Ovary (tissue), 10 donors: ENCODE measurements at places on chromosomes 12 and 14.

DNA sequence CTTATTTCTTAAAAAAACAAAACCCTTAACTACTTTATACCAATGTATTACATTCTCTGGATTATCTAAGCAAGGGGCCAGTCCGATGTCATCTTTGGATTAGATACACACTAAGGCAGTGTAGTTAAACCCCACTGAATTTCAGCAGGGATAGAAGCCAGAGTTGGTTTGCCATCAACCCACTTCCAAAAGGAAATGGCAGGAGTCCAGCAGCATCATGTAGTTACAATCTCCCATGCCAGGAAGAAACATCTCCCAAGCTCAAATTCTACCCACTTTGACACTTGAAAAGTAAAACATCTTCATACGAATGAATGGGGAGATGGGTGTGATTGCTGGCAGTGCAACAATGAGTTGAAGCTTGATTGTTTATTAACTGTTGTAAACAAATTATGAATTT lies 203.5 kb upstream of the PLXNC1 start:
- no peak for DNase-seq

DNA sequence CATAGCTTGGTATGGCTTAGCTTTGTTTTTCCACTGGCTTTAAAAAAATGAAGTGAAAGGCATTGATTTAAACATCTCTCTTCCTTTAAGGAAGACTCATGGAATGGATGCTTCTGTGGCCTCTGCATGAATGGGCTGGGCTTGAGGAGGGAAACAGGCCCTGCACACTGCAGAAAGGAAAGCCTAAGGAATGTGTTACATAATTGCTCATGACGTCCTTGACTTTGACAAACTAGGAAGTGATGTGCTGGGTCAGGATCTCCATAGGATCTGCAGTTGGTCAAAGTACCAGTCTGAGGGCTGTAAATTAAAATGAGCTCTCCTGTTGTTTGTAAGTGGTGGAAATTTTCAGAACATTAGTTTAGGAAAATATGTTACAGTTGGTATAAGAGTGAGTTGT lies 12.7 kb downstream of the SAMD4A start:
- DNase-seq = no peak

- DNase-seq = no peak
Observed at GRCh38 chr12:92654929-92655328, 47.9 kb upstream of the PLEKHG7 start.

DNA sequence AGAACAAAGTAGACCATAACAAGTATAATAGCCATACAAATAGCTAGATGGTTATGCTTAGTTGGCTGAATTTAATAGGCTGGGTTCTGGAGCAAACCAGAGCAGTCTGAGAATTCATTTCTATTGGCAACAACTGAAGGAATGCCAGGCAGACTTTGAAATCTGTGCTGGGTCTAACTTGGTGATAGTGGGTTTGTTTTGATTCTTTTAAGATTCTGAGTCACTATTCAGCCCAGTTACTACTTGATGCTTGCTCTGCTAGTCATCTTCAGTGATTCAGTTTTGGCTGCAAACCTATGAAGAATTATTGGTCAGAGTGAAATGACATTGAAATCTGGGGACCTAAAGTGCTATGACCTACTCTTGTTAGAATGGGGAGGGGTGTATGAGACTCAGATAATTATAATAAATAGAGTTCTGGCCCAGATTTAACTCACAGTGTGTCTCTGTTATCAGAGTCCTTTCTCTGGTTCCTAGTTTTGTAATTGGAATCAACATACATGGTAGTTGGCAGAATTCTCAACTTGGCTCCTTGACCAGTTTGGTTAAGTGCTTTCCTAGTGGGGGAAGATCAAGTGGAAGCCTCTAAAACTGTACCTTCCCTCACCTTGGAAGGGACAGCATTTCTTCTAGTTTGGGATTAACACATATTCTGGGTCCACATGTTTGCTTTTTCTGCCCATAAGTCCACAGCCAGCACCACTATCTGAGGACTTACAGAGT lies 43.5 kb downstream of the MNAT1 start:
- no peak for DNase-seq

DNA sequence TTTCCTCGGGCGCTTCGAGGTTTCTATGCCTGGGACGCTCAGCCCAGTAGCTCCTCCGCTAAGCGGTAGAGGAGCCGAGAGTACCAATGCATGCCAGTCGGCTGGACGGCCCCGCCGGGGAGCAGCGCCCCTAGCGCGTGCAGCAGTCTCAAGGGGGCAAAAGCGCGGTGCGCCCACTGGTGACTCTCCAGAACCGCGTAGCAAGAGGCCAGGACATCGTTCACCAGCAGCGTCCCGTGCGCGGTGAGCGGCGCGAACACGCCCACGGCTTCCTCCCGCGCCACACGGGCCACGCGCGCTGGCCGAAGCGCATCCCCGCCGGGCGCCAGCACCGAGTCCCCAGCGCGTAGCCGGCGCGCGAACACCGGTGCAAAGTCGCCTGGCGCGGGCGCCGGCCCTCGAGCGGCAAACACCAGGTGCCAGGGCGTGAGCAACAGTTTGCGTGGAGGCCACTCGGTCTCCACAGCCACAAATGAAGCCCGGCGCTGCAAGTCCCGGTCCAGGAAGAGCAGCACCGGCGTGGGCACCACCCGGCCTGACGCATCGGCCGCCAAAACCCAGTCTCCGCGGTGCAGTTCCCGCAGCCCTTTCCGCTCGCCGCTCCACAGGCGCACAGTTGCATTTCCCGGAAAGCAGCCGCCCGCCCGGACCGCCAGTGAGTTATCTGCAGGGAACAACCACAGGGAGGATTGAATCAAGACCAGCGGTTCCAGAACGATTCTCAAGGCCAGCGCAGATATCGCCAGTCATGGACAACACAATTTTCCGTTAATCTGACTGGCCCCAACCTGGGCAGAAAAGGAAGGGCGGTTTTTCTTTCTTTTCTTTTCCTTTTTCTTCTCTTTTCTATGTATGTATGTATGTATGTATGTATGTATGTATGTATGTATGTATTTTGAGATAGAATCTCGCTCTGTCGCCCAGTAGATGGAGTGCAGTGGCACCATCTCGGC lies 4.5 kb downstream of the DHH start:
- DNase-seq = peak; percentile 66

GRCh38 chr14:60723907-60724618 lies at the start of gene SIX4:
TSS of gene SIX4 (minus strand) at chr14:60724351. CDS start at chr14:60724074, 277 bp downstream.
- peak; percentile 76 for DNase-seq

DNA sequence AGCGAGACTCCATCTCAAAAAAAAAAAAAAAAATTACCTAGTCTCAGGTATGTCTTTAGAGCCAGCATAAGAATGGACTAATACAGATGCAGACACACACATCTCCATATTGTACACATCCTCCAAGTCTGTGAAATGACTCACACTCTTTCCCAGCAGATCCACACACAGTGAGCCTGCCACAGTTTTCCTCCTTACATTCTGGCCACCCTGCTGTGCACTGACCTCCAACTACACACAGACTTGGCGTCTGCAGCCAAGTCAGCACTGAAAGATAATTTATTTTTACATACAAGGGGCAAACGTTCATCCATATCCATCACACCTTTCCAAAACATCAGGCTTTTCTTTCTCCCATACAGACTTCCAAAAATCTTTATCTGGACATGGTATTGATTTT lies 115.9 kb downstream of the SLC25A21 start:
- DNase-seq = no peak

GRCh38 chr12:121455766-121456420 lies 56.0 kb downstream of the RNF34 start:
- DNase-seq = no peak

DNA sequence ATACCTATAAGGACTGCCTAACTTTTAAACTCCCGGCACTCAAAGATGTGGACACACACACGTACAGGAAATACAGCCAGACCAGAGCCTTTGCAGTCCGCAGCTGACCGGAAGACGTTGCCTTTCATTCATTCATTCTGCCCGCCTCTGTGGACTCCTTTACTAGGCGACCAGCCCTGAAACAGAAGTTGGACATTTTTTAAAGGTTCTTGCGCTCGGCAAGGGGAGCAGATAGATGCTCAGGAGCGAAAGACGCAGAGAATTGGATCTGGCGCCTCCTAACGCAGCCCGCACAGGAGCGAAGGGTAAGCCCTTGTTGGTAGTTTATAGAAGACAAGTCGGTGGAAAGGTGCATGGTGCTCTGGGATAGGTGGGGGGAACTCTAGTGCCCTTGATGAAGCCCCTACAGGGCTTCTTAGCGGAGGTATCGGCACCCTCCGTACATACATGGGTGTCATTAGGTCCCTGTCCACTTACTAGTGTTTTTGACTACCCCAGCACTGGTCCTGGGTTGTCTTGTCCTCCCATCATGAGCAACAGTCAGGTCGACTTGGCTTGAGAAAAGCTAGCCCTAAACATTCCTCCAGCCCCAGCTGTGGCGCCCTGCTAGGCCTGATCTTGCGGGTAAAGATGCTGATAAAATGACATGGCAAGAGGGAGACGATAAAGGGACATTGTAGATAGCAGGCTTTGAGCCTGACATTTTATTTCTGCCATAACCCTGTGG lies at the start of gene KDM2B:
TSS of gene KDM2B (minus strand) at position 65 of the 727 bp plus-strand sequence. CDS start 112 bp downstream, outside the sequence.
- peak; percentile 39 for DNase-seq

- DNase-seq = no peak
Observed at GRCh38 chr12:123475246-123475703, 17.3 kb downstream of the SNRNP35 start.

GRCh38 chr12:58176296-58176869 lies 235.0 kb downstream of the ATP23 start:
- DNase-seq = no peak

GRCh38 chr14:32318087-32318795 lies 10.9 kb upstream of the AKAP6 start:
- no peak for DNase-seq

DNA sequence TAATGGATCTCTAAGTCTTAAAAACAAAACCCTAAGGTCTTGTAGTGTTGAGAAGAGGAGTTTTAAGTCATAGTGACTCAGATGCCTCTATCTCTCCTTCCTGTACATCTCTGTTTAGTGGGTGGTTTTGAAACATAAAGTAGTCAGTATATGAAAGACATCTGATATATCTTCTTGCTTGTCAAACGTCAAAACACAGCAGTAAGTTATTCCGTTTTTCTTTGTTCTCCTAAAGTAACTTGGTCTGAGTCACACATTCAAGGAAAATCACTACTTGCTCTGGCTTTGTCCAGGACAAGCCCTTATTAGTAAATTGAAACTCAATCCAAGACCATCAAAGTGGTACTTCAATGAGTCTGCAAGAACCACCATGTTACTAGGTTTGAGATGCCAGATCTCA lies 1172.5 kb downstream of the BCL11B start:
- DNase-seq = no peak

GRCh38 chr12:114371733-114372132 lies 34.2 kb downstream of the TBX5 start:
- no peak for DNase-seq

DNA sequence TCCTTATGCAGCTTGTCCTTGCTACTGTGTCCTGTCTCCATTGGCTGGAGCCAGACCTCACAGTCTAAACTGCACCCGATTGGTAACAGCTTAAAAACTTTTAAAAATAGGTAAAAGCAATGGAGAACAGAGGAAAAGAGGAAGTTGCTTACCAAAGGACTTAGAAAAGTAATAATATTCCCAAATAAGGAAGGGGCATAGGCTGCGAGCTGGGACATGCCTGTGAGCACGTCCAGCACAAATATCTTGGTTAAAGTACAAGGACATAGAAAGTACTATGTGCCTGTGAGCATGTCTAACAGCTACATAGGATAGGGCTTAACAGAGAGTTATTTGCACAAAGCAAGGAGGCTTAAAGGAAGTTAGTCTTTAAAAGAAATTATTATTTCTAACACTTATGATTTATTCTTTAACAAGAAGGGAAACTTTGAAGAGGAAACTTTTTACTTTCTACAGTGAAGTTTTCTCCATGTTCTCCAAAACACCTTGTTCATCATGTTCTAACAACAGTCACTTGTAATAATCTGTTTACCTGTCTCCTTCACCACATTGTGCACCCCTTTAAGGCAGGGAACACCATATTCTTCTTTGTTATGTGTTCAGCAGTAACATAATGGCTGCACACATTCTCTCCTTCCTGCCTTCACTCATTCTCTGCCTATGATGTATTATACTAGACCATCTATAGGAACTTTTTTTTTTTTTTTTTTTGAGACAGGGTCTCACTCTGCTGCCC lies 9.8 kb upstream of the UBE2N start:
- no peak for DNase-seq

- no peak for DNase-seq
Observed at GRCh38 chr14:26128931-26129671, 468.7 kb downstream of the NOVA1 start.

DNA sequence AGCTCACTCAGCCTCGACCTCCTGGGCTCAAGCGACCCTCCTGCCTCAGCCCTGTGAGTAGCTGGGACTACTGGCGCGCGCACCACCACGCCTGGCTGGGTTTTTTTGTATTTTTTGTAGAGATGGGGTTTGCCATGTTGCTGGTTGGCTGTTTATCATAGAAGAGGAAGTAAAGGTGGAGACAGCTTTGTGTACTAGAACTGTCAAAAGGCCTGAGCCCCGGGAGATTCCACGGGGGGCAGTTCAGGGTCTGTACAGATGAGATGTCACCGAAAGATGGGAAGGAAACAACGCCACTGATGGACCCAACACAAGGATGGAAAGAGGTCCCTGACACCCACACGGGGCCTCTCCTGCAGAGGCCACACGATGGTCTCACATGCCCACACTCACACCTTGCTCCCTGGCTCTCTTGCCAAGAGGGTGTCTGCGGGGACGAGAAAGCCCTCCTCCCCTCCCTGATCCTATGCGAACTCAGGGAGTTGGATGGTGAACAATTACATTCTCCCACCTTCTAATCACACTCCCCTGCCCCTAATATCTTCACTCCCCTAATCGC lies 66.6 kb downstream of the KDM2B start:
- no peak for DNase-seq

DNA sequence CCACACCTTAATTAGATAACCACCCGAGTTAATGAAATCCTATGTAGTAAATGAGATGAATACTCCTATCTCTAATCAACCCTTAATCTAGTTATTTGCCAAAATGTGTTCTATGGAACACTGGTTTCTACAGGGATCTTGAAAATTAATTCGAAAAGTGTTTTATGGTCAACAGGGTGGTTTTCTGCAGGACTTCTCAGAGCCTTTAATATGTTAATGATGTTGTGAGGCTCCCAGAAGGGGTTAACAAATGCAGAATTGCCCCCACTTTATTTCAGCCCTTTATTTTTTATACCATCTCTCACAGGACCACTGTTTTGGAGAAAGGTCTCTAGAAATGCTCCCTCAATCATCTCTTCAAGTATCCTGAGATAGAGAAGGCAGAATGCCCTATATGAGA lies 153.1 kb upstream of the RPH3A start:
- DNase-seq = no peak

GRCh38 chr12:115451151-115451779 lies 767.3 kb upstream of the TBX3 start:
- no peak for DNase-seq
